ENCODE measurements at places on chromosomes 7 and 10. TPM values are rescaled to one million over a fixed set of nuclear protein-coding genes. Genes with fewer than 3 reads are reported as not detected.

GJD4 gene
- total RNA-seq, result not detected

ATOH7 gene
- total RNA-seq, result not detected

GIMAP4 gene
- not detected for total RNA-seq

CEP41 gene
- 18.6 TPM for total RNA-seq

UPK3B gene
- total RNA-seq, result not detected

GNAT3 gene
- not detected for total RNA-seq

PDE6C gene
- not detected for total RNA-seq

KLLN gene
- 1.00 TPM for total RNA-seq

NKX2-3 gene
- not detected for total RNA-seq

SP4 gene
- total RNA-seq, result 4.2 TPM

CASTOR2 gene
- 4.0 TPM for total RNA-seq

C10orf62 gene
- not detected for total RNA-seq

EIF3B gene
- 138 TPM for total RNA-seq

PRR15 gene
- total RNA-seq, result not detected

GHRHR gene
- not detected for total RNA-seq

BEND7 gene
- total RNA-seq, result 1.7 TPM

LRRN3 gene
- 1.9 TPM for total RNA-seq

MKI67 gene
- 43.0 TPM for total RNA-seq

CALD1 gene
- 144 TPM for total RNA-seq

CNPY1 gene
- not detected for total RNA-seq

SH2B2 gene
- 5.5 TPM for total RNA-seq

TBL2 gene
- total RNA-seq, result 85.8 TPM

PTPRN2 gene
- under 0.01 TPM for total RNA-seq

LRRTM3 gene
- total RNA-seq, result not detected

OPN1SW gene
- not detected for total RNA-seq

CRPPA gene
- 4.7 TPM for total RNA-seq

PAPOLB gene
- total RNA-seq, result under 0.01 TPM

VAX1 gene
- total RNA-seq, result not detected

PLEKHS1 gene
- total RNA-seq, result not detected

GPR37 gene
- 3.1 TPM for total RNA-seq

FKBP6 gene
- total RNA-seq, result not detected

CYP26C1 gene
- total RNA-seq, result not detected

ADAM12 gene
- total RNA-seq, result 28.4 TPM

TMEM176B gene
- 0.15 TPM for total RNA-seq

OR9A2 gene
- not detected for total RNA-seq

DTX2 gene
- 10.7 TPM for total RNA-seq

PLXDC2 gene
- total RNA-seq, result 8.0 TPM

LRWD1 gene
- total RNA-seq, result 30.3 TPM

OIT3 gene
- total RNA-seq, result not detected

SLC29A4 gene
- 0.33 TPM for total RNA-seq
